Ecto neural progenitor cell (in vitro differentiated cells): ENCODE measurements at places on chromosomes 6 and 20.

GRCh38 chr20:19692685-19693119, 65.4 kb upstream of the RIN2 start:
- peak; percentile 72 for DNase-seq

GRCh38 chr6:37005061-37005810, at the start of gene FGD2:
Gene FGD2, plus strand, starts transcription at chr6:37005655. Its CDS starts 163 bp downstream, at chr6:37005818.
- DNase-seq: no peak

GRCh38 chr6:87674290-87674689, 27.7 kb downstream of the AKIRIN2 start:
- DNase-seq: no peak

DNA sequence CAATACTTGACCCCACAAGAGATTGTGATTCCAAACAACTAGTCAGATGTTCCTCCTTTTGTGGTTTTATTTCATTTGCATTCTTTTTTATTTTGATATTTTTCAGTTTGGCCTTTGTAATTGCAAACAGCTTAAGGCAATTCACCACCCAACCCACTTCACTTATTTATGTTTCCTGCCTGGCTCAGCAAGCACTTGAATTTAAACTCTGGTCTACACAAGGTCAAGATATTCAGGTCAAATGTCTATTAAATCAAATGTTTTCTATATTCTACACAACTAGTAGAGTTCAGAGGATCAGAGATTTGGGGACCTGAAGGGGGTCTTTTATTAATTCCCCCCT, 100.1 kb downstream of the SGK1 start:
- DNase-seq: no peak

DNA sequence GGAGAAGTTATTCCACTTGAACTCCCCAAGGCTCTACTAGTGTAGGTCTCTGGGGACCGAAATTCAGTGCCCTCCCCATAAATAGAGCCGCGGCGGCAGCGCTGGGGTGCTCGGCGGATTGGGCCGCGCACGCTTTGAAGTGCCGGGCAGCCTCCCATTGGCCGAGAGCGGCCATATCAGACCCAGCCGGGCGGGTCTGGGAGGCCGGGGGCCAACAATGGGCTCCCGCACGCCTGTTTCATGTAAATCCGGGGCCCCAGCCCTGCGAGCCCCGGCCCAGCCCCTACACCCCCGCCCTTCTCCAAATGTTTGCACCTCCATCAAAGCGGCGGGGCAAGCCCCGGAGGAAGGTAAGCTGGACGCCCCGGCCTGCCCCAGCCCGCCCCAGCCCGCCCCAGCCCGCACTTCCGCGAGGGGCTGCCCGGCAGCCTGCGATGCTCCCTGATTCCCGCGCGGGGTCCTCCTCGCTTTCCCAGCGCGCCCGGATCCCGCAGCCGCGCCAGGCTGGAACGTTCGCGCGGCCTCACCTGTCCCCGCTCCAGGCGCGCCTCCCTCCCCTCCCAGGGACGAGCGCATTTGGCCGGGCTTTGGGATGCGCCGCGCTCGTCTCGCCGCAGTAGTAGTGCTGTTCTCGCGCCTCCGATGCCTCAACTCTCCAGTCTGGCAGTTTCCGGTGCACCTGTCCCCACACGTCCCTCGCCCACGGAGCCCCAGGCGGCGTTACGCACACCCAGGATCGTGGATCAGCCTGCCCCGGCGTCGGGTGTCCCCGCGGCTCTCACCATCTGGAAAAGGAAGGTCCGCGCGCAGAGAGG, at the start of gene TBXT:
TSS of gene TBXT (minus strand) at position 51 of the 815 bp plus-strand sequence. CDS start 260 bp downstream, outside the sequence.
- peak; percentile 70 for DNase-seq

DNA sequence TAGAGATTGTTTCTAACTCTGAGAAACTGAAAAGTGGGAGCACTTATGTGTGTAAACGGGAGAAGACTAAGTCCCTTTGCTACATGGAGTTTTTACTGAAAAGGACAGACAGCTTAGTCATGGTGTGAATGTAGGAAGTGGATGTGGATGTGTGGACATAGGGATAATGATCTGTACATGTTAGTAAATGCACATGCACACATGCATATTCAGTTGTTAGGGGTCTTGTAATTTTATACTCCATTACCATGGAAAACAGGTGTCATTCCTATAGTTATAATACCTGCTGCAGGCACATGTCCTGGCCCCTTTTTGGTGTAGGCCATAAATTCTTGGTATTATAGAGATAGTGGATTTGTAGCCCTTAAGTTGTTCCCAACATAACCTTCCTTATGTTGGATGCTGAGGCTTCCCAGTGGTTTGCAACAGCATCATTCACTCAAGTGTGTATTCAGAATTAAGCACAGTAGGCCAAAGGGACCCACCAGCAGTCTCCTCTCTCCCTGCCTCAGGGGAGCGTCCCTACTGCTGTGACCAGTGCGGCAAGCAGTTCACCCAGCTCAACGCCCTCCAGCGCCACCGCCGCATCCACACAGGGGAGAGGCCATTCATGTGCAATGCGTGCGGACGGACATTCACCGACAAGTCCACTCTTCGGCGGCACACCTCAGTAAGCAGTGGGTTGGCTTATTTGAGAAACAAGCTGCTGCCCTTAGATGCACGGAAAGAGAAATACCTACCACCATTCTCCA, 7.3 kb downstream of the GZF1 start:
- DNase-seq: no peak

- DNase-seq: peak; percentile 85
These were observed 40.5 kb upstream of the OSTM1 start for GRCh38 chr6:108114841-108115597.
